ENCODE measurements at places on chromosomes 7 and 10.

DNA sequence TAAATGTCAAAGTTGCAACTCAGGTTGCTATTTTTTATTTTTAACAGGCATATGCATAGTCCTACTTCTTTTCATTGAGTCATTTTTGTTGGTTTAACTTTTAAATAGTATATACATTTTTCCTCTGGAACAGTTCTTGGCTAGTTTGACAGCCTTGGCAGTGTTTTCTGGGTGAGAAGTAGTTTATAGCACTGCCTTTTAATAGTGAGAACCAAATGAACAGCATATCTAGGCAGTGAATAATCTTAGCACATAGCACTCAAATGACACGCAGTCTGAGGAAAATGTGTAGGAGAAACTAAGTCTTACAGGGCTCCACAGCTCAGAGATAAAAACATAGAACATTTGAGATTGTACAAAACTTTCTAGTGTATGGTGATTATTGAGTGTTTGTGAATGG is 265.5 kb upstream of the POT1 start:
- no peak for DNase-seq

GRCh38 chr7:95843286-95843685 is 70.9 kb downstream of the DYNC1I1 start:
- DNase-seq = no peak

- no peak for DNase-seq
Observed at GRCh38 chr7:47435889-47436312, 146.0 kb downstream of the TNS3 start.

- DNase-seq = no peak
Observed at GRCh38 chr10:87632454-87632853, 27.2 kb upstream of the PAPSS2 start.

- DNase-seq = no peak
Observed at GRCh38 chr10:103602028-103602851, 108.7 kb downstream of the NEURL1 start.

GRCh38 chr10:92111336-92111939 is 179.4 kb downstream of the CPEB3 start:
- no peak for DNase-seq

DNA sequence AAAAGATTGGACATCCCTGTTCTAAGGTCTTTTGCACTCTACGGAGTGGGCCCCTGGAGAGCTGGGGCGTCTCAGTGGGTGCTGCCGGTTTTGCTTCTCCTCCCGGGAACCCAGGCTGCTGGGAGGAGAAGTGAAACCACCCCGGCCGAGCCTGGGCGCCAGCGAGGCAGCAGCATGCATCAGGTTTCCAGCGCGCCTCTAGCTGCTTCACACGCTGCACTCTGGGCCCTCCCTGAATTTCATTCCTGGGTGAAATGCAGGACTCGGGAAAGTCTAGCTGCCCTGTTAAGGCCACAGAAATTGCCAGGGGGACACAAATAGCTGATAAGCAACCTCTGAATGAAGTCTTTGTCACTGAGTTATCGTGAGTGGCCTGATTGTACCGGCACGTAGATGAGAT is 127.4 kb downstream of the TRRAP start:
- DNase-seq = no peak

DNA sequence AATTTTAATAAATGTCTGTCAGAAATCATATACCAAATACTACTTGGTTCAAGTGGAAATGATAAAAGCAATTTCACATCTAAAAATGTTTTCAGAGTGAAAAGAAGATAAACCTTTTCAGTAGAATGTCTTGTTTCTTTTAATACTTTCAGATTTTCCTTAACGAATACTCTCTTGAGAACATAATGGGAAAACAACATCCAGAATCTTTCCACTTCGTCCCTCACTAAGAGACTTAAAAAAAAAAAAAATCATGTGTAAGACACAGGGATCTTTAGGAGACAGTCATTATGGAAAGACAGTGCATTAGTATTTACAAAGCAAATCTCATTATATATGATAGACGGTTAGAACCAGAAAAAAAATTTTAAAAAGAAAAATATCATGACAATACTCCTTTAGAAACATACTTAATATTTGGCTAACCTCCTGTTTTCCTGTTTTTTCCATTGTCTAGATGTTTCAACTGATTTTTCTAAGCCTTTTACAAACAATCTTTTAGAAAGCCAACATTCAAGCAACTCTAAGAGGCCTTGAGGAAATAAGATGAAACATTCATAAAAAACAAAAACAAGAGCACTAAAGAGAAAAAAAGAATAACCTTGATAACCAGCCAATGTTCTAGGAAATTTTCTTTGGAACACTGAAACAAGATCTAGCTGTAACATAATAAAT is 339.9 kb upstream of the LRRN3 start:
- no peak for DNase-seq

GRCh38 chr7:128076796-128077271 is 45.6 kb upstream of the LRRC4 start:
- no peak for DNase-seq

- no peak for DNase-seq
Observed at GRCh38 chr7:51640841-51641240, 324.2 kb upstream of the COBL start.

- DNase-seq = no peak
Observed at GRCh38 chr7:2029211-2029905, 203.4 kb downstream of the MAD1L1 start.

DNA sequence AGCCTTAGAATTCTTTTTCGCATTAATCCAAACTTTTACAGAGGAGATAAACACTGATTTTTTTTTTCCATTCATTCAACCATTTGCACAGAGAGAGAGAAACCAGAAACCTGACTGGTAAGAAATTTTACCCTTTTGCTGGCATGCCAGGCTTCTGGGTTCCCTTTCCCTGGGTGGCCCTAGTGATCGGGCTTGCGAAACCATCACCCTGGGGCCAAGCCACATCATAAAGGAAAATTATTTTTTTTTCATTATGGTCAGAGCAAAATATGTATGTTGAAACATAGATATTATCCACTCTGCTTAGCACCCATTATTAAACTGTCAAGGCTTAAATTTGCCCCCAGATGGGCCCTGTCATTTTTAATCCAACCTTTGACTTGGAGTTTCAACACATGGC is 55.4 kb upstream of the INHBA start:
- no peak for DNase-seq

DNA sequence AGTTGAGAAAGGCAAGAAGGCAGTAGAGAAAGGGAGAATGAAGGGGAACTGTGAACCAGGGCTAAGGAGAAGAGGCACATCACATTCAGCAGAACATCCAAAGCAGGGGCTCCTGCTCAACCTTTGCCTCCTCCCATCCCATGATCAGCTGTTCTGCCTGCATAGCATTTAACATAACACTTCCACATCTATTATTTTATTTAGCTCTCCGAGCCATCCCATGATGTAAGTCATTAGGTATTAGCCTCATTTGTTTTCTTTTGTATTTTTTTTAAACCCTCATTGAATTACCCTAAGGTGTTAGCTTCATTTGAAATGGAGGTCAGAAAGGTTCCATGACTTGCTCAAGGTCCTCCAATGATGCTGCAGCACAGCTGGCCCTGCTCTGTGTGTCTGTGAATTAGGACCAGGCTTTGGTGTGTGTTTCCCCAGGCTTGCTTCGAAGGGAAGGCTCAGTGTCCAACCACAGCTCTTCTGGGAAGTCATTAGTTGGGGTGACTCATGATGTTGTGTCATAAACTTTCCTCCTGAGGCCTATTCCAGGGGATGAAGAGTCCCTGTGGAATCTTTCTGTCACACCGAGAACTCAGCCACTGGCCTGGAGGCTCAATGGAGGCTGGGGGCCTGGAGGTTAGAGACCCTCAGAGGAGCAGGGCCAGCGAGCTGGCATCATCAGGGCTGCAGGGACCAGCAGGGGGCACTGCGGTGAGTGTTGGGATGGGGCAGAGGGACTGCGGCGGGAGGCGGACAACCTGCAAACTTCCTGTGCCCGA is 16.5 kb downstream of the NPFFR1 start:
- DNase-seq = peak; percentile 25

DNA sequence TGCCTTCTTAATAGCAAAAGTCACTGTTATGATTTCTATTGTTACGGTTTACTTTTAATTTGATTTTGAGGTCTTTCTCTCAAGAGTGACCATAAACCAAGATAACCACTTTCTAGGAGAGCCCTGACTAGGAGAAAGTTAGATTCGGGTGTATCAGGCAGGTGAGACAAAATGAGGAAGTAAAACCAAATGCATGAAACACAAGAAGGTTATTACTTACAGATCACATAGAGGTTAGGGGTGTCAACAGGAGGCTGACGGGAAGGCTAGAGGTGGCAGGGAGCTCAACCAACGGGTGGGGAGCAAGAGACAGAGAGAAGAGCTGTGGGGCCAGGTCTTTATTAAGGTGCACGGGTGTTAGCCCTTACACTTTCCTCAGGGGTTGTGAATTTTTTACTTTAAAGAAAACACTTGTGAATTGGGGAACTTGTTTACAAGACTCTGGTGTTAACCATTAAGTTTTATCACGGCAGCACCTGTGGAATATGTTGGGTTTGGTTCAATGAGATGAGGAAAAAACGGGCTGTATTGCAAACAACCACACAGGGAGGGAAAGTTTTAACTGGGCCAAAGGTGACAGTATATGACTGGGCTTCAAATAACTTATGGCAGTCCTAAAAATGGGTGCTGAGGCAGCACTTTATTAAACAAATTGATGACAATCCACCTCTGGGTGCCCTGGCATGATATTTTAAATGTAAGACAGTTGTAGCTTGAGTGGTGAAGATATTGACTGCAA is 154.9 kb downstream of the SDHAF3 start:
- no peak for DNase-seq

DNA sequence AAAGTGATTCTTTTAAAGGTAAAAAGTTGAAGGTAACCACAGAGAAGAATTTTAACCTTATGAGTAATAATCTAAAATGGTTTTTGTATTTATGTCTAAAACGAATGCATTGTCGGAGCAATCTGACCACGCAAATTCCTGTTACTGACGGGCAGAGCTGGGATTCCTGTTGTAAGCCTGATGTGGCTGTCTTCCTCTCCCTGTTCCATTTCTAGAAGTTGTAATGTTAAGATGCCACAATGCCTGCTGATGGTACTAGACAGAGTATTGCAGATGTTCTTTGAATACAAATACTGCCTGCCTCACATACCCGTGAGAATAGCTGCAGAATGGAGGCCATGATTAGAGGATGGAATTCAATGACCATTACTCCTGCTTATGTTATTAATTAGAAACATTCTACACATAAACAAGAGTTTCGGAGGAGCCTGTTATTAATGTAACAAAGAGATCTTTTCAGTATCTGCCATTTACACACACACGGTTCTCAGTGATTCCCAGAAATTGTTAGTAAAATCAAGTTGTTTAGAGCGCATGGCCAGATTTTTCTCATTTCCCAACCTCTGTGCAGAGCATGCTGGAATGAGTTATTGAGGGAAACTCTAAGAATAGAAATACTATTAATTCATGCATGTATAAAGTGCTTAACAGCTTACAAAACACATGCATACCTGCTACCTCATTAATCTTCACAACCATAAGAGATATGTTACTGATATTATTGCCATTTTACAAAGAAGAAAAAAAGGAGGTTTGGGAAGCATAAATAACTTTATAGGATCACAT is 196.8 kb downstream of the PTN start:
- no peak for DNase-seq

- DNase-seq = no peak
Observed at GRCh38 chr7:22783421-22783820, 39.2 kb downstream of the TOMM7 start.

- DNase-seq = no peak
Observed at GRCh38 chr7:139681463-139681755, 96.4 kb downstream of the HIPK2 start.

DNA sequence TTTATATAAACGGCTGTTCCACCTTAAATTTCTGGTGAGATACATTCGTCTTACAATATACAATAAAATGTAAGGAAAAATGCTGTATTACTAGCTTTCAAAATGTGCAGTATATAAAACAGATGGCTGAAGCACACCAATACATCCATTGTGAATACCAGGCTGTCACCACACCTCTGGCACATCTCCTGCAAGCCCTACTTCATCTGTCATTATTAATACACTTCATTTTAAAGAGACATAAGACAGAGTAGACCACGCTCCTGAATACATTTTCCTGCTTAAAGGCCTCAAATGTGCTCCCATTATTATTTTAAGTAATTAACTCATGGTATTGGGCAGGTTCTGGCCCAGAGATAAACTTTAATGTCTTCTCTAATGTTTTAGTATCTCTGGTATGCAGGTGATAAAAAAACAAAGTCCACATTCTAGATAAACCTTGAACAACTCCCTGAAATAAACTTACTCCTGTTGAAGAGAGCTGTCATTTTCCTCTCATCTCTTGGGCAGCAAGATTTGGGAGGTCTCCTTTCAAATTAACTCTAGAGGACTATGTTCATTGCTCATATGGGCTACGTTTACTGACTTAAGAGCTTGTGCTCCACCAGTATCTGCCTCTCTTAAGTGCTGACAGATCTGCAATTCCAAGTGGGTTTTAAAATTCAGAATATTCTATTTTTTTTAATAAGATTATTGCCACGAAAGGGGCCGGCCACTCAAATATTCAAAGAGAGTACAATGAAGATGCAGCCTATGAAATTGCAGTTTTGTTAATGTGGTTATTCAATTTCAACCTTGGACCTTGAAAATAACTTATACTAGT is 396.5 kb upstream of the SEMA3D start:
- DNase-seq = no peak

DNA sequence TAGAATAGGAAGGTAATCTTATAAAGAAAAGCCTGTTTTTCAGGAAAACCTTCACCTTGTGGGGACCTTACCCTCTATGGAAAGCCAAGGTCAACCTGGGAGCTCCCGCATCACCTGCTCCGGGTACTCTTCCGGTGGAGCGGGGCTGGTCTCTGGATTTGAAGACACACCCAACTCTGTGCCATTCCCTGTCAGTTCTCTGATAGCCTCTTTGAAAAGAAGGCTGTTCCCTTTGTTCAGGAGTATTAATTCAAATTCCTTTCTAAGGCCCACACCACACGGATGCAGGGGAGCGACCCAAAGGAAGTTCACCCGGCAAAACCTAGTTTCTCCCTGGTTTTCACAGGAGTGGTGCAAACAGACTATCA is 10.7 kb downstream of the CTBP2 start:
- no peak for DNase-seq

DNA sequence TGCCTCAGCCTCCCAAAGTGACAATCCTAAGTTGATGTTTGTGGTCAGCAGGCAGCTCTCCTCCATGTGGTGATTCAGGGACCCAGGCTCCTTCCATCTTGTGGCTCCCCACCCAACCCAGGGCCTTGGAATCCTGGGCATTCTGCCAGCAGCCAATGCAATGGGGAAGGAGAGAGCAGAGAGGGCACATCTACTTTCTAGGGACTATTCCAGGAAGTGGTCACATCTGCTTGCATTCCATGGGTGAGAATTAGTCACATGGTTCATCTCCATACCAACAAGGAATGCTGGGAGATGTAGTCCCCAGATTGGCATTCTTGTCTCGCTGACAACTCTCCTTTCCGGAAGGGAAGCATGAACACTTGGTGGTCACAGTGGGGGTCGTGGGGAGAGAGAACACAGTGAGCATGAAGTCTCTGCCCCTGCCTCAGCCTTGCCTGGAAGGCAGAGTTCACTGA is 9.9 kb upstream of the SRRM3 start:
- no peak for DNase-seq

DNA sequence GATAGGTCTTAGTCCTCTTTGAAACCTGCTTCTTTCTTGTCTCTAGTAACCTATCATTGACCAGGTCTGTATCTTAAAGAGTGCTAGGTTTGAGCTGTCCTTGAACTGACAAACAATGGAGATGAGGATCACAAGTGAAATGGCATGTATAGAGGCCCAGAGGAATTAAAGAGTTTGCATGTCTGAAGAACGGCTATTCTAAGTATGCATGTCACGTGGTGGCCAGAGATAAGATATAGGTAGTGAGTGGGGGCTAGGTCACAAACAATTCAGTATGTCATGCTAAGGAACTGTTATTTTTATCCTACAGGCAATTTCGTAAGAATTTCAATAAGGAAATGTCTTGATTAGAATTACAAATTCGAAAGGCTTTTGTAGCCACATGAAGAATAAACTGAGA is 95.3 kb downstream of the SUGCT start:
- DNase-seq = no peak
